Midbrain (tissue), 1 donor: ENCODE measurements at places on chromosomes 1 and 21.

- DNase-seq, result peak; percentile 56
Measured at GRCh38 chr1:220527908-220528678, at the start of gene MARK1. TSS of gene MARK1 (plus strand) at chr1:220528136. CDS start at chr1:220528823, 687 bp downstream.

- no peak for DNase-seq
Measured at GRCh38 chr1:66226985-66227384, 307.0 kb upstream of the SGIP1 start.

DNA sequence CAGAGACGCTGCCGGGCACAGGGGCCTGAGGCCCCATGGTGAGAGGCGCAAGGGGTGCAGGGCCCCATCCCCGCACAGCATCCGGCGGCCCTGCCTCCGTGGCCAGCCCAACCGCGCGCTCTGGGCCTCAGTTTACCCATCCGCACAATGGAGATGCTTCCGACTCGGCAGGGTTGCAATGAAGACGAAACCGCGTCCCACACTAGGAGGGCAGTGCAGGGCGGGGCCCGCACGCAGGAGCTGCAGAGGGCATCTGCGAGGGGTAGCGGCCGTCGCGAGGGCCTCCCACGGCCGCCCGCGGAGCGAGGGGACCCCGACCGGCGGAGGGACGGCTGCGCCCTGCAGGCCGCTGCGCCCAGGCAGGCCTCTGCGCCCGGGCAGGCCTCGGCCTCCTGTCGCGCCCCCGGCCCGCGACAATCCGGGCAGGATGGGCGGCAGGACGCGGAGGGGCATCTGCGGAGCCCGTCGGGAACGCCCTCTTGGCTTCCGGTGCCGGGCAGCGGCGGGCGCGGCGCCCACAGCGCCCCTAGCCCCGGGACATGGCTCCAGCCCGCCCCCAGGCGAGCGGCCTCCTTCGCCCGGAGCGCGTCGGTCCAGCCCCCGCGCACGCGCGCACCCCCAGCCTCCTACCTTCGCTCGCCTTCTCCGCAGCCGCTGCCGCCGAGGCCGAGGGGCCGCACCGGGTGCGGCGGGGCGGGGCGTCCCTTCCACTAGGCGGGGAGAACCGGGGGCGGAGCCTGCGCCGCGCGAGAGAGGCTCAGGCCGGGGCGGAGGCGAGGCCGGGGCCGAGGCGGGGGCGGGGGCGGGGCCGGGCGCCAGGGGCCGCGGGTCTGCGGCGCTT is 15.3 kb downstream of the RNU1-1 start:
- DNase-seq, result peak; percentile 83

- DNase-seq, result no peak
Measured at GRCh38 chr1:196366817-196367495, 241.3 kb downstream of the KCNT2 start.

GRCh38 chr1:200776949-200777348 is 38.3 kb downstream of the CAMSAP2 start:
- DNase-seq, result no peak
